NCI-H1436 treated with DMSO at 0.1 percent for 48 hours (cell line): ENCODE measurements at places on chromosomes 2 and 18.

DNA sequence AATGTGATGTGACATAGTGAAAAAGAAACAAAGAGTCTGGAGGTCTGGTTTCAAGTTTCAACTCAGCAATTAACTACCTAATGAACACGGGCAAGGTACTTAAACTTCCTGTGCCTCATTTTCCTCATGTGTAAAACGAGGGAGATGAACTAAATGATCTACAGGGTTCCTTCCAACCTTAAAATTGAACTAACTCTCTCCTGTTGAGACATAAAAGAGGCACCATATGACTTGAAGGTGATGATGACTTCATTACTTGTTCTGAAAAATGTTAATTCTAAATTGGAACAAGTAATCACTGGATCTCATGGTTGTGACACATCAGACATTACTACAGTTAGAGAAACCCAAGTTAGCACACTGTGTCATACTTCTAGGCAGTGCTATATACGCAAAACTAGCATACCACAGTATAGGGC, 8.9 kb upstream of the REL start:
- no peak for DNase-seq

DNA sequence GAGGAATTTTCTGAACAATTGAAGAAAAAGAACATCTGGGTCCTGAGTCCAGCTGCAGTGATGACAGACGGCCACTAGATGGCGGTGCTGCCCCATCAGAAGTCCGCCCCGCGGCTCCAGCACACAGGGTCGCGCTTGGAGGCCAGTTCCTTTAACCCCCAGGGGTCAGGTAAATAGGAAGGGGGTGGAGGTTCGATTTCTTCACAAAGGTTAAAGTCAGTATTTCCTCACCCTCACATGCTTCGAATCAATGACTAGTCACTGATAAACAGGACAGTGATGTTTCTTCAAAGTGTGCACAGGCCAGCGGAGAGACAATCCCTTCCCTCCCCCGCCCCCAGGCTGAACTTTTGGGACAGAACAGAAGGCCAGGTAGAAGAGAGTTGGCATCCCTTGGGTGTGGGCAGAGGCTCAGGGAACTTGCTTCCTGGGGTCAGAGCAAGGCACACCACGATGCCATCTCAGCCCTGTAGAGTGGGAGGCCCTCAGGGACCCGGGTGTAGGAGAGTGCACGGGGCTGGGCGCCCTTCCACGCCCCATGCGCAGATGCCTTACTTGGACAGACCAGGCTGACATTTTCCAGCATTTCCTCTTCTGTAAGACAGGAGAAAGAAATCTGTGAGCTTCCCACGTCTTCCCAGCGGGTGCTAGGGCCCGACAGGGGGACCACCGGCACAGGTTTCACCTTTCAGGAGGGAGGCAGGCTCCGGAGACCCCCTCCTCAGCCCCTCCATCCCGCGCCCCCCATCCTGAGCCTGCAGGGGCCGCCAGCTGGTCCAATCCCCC, 722 bp downstream of the APOB start:
- no peak for DNase-seq

GRCh38 chr2:200373973-200374416, 67.5 kb downstream of the SPATS2L start:
- DNase-seq, result no peak

DNA sequence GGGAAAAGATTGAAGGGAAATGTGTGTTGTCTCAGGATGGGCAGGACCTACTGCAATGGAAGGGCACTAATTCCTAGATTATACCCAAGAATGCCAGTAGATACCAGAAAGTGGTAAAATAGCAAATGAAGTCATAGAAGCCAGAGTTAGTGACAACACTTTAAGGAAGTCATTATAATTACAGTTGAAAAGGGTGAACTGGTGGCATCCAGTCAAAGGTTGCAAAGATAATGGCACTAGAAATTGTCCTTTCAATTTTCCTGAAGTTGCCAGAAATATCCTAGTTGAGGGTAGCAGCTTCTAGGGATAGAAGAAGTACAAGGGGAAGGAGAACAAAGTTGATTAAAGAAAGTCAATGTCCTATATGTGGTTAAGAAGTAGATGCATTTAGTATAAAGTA, 68.8 kb upstream of the GLS start:
- no peak for DNase-seq

DNA sequence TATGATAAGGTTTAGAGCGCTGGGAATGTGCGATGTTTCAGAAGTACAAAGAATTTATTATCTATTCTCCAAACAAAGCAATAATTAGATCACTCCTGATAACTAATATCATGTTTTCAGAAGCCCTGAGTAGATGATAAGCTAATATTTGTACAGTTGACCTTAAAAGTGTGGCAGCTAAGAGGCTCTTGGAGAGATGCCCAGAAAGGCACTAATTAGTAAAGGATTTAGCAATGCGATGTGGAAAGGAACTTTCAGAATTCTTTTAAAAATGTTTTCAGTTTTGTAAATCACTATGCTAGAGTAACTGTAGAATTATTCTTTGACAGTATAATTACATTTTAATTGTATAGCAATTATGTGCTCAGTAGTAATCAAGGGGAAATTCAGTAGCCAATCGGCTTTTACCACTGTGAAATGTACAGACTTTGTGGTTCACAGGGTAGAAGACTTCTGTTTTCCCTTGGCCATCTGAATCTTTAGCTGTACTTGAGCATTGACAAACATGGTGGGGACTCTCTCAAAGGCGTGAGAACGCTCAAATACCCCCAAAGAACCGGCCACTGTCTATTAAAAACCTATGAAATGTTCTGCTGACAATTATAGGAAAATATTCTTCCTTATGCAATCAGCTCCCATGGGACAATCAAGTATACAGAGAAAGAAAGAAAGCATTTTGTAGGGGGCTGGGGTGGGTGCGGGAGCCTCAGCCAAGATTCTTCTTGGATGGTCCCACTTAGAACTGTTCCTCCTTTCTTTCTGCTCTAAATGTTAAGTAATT, 262.8 kb upstream of the AGAP1 start:
- DNase-seq, result no peak

DNA sequence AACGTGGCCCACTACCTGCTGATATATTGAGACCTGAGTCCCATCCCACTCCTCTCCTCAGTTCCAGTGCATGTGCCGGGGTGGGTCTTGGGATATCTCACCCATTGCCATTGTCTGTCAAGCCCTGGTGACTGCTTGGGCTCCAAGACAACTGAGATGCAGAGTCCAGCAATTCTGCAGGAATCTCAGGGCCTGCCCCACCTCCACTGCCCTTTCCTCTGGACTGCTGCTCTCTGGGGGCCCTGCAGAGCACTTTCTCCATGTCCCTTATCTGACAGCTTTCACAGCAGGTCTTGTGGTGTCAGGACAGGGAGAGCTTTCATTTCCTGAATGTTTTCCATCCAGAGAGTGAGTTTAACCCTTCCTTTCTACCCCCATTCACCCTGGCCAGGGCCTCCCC, 152.9 kb downstream of the ARL4C start:
- no peak for DNase-seq

DNA sequence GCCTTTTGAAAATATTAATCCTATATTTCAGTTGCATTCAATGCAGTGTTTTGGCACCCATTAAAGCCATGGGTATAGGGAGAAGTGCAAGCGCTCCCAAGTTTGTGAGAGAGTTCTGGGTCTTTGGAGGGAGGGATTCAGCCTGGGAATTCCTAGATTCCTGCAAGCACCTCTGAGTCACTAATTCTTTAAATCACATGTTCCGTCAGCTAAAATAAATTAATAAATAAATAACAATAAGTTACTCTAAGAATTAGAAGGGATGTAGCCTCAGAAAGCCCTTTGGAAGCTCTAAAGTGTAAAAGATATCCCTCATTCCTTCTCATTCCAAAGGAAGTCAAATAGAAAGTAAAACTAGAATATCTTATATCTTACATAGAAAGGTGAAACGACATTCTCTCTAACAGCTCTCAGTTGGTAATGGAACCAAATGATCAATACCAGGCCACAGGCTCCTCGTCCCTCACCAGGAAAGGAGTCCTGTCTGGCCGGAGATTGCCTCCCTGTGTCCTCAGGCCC, 222.4 kb upstream of the RBBP8 start:
- DNase-seq, result no peak

DNA sequence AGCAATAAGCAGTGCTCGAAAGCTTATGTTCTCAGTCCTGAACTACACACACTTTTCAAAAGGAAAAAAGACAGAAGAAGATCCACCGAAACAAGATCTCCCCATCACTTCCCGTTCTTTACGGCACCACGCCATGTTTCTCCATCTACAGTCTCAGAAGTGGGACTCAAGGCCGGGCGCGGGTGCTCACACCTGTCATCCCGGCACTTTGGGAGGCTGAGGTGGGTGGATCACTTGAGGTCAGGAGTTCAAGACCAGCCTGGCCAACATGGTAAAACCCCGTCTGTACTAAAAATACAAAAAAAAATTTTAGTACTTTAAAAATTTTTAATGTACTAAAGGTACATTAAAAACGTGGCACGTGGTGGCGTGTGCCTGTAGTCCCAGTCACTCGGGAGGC, 31.2 kb downstream of the ZNF516 start:
- DNase-seq, result no peak

DNA sequence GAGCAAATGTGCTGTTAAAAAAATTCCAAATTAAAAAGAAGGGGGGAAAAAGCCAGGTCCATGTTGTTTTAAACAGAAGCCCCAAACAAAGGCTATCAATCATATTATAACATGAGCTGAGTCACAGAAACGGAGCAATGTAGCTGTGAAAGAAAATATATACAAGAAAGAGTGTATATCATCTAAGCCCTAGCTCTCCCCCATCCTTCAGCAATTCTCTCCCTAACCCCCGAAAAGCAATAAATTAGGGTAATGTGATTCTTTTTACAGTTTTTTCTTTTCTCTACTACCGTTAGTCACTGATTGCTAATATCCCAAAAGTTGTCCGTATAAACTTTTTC, 25.3 kb downstream of the FEZ2 start:
- no peak for DNase-seq

GRCh38 chr18:62702259-62702658, 13.1 kb upstream of the PHLPP1 start:
- no peak for DNase-seq

- no peak for DNase-seq
These were observed 106.0 kb upstream of the CYP1B1 start for GRCh38 chr2:38181806-38182491.

DNA sequence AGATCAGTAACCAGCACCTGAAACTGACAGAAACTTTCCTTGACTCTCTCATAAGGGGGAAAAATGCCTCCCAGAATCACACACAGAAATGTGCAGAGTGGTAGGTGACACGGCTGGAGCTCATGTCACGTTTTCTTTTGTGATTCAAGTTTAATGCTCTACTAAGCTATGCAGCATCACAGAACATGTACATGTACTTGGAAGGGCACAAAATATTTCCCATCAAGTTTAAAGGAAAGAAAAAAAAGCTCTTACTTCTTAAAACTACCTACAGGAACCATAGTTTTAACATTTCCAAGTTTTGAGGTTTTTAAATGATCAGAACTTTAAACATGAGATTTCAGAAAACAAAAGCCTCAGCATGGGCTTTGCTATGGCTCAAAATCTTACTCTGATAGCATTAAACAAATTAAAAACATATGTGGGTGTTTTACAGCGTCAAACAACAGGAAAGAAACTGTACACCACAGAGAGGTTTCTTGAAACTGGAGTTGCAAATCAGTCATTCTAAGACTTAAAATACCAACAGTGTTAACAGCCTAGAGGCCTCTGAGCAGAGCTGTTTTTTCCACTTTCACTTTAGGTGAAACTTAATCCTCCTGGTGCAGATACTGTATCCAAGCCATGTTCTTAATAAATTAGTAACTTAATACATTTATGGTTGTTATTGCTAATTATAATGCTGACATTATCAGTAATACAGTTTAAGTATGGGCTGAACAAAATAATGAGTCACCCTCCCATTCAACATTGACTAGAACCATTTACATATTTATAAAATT, 30.1 kb downstream of the MBP start:
- no peak for DNase-seq

DNA sequence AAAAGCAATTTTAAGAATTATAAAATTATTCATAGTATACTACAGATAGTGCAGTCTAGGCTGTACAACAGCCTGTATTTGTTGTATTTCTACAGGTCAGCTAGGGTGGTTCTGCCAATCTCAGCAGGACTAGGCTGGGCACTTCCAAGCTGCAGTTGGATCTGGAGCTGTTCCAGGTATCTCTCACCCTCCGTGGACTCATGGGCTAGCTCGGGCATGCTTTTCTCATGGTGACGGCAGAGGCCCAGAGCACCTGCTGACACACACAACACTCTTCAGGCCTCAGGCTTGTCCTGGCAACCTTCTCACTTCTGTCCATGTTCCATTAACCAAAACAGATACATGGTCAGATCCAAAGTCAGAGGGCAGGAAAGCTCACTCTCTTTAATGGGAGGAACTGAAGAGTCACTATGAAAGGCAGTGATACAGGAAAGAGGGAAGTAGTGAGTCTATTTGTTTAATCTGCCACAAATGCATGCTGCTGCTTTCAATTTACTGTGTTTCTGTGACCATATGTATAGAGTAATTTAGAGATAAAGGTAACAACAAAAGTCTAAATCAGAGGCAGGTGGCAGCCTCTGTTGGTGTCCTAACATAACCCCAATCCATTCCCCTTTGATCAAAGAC, 462.4 kb upstream of the ACVR2A start:
- peak; percentile 33 for DNase-seq
